ENCODE measurements at places on chromosomes 2 and 18.

DNA sequence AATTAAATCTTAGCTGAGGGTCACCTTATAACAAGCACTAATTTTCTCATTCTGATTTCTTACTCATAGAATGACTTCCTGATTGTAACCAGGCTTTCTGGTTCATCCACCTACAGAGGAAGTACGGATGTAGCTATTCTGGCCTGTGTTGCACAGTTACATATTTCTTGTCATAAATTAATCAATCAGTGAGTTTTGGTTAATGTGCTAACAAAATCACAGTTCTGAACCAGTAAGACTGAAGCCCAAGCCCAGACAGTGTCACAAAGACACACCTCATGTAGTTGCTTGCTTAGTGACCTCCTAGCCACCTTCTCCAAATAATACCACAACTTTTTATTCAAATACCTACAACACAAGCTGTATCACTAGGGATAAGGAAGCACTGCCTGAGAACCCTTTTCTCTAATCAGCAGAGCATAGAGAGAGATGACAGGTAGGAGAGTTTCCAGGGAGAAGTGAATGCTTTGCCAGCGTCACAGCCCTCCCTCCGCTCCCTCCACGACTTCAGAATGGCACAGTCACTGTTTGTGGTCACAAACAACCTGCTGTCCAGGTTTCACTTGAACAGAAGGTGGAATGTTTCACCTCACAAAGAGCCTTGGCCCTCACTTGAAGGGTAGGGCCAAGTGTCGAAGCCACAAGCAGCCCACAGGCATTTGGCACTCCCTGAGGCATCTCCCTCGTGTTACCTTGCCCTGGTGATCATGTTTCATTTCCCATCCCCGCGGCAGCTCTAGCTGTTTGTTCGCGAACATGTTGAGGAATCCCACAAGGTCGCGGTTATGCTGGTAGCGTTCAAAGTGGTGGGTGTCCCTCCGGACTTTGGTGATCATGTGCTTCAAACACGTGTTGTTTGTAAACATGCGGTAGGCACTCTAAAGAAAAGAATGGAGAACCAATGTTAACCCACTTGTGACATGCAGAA is 120.8 kb upstream of the STK17B start:
- DNase-seq: peak; percentile 17

GRCh38 chr2:143916781-143917180 is 603.1 kb downstream of the ZEB2 start:
- DNase-seq: no peak

- DNase-seq: no peak
Observed at GRCh38 chr2:151306621-151307020, 17.2 kb upstream of the NMI start.

DNA sequence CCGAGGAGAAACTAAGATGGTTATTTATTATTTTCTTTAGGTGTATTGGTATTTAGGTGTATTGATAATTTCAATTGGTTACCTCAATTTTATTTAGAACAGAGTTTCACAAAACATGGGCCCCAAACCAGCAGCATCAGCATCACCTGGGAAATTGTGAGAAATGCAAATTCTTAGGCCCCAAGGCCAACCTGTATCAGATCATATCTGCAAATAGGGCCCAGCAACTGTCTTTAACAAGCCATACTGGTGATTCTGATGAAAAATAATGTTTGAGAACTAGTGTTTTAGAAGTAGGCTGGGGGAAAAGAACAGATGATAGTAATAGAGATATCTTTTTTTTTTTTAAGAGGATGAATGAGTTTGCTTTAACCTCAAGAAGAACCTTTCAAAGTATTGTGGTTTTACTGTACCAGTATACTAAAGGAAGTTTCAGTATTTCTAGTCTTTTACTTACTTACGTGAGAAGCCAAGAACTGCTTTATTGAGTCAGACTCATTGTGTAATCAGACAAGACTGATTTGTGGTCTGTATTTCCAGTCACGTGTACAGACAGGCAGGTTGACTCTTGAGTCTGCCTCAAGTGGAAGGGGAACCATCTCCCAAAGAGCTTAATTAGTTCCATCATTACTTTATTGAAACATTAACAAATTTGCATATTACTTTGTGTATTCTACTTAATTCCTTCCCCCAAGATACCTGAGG is 60.4 kb upstream of the GAREM1 start:
- no peak for DNase-seq

- DNase-seq: peak; percentile 16
Observed at GRCh38 chr2:71306762-71307161, 24.8 kb upstream of the ZNF638 start.

GRCh38 chr2:91974401-91975129 is 2896.7 kb upstream of the TEKT4 start:
- no peak for DNase-seq

GRCh38 chr2:88770016-88770415 is 78.5 kb downstream of the RPIA start:
- no peak for DNase-seq

GRCh38 chr2:20103530-20103929 is 52.1 kb upstream of the LAPTM4A start:
- DNase-seq: no peak

DNA sequence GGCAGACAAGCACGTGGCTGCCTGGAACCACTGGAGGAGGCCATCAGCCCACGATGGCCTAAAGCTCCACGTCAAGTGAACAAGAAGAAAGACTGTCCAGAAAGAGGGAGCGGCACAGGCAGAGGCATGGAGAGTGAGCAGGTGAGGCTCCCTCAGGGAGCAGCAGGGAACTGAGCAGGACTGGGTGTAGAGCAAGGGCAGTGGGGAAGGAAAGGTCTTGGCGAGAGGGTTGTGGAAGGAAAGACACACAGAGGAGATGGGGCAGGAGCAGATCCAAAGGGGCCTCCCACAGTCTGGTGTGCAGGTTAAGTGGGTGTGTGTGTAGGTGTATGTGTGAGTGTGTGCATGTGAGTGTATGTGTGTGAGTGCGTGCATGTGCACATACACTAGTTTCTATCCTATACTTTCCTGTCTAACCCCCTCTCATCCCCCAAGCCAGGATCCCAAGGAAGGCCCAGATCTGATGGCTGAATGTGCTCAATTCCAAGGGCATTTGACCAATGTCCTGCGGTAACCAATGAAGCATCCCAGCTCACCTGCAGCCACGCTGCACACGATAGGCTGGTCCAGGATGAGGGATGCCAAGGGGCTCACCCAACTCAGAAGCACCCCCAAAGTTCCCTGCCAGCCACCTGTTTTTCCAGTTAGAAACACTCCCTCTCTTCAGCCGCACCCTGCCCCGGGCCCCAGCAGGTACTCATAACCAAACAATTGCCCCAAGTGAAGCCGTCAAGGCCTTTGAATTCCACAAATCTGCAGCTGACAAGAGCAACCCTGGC is 262.5 kb upstream of the RAB6C start:
- no peak for DNase-seq

DNA sequence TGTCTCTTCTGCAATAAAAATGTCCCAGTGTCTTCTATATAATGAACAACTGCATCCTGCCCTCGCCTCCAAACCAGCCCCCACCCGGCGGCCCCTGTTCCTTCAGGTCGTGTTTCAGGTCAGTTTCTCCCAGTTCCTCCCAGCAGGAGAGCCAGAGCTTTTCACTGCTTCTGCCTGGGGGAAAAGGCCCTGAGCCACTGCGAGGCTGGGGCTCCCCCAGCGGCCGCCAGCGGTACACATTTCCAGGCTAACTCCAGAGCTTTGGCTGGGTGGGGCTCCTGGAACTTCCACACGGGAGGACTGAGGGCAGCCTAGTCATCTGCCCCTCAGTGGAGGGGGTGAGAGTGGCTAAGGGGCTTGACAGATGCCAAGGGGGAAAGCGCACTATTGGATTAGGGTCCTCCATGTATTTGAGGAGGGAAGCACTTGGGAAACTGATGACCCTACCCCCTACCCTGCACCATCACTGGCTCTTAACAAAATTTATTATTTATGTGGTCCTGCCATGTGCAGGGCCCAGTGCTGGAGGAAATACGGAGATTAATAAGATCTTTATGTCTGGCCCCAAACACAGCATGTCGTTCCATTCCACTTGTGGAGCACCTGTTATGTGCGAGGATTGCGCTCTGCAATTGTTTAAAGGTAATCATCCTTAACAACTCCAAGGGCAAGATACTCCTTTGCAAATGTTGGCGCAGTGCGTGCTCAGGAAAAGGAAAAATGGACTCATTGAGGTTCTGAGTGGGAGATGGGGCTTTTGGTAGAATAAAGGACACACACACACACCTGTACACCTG is 17.3 kb upstream of the CYS1 start:
- DNase-seq: peak; percentile 93

DNA sequence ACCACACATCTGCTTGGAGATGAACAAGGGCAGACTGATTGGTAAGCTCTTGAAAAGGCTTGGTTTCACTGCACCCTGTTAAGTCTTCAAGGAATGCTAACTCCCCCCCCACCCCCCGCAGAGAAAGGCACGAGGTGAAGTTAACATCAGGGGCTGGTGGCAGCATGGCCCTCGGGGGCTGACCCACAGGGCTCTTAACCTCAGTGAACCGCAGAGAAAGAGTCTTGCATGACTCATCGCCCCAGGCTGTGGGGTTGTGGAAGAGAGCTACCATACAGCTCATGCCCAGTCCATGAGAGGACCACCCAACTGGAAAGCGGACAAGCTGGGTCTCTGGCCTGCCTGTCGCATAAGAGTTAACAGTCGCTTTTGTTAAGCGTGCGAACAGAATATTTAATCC is 10.6 kb upstream of the CEP68 start:
- peak; percentile 33 for DNase-seq

DNA sequence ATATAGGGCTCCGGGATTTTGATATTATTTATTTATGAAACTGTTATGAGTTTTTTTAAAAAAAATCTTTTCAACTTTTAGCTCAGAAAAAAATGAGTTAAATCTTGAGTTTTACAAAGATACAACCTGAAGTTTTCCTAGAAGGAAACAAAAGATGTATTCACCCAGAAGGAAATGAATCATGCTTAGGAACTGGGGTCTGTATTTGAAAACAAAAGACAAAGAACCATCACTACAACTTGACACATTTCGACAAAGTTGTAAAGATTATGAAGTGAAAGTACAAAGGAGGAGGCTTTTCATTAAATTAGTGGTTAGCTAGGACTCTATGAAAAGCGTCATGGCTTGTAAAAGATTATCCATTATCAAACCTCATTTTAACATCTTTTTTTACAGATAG is 143.3 kb downstream of the PDE1A start:
- DNase-seq: no peak

GRCh38 chr2:61367177-61367576 is 103.7 kb downstream of the USP34 start:
- no peak for DNase-seq

- DNase-seq: no peak
Observed at GRCh38 chr2:15293262-15293937, 267.7 kb downstream of the NBAS start.

DNA sequence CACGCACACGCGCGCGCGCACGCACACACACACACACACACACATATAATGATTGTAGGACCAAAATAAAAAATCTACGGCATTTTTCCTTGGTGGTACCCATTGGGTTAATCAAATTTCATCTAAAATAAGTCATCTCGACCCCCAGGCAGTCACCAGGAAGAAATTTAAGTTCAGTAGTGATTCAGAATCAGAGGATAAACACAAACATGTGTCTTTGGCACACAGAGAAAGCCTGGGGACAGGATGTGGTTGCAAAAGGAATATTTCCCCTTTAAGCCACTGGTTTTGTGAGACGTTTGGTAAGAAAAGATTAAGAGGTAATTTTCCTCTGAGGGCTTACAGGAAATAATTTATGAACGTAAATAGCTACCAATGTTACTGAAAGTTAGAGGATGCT is 171.6 kb upstream of the PIEZO2 start:
- no peak for DNase-seq

- no peak for DNase-seq
Observed at GRCh38 chr18:55780586-55781071, 192.6 kb upstream of the TCF4 start.

DNA sequence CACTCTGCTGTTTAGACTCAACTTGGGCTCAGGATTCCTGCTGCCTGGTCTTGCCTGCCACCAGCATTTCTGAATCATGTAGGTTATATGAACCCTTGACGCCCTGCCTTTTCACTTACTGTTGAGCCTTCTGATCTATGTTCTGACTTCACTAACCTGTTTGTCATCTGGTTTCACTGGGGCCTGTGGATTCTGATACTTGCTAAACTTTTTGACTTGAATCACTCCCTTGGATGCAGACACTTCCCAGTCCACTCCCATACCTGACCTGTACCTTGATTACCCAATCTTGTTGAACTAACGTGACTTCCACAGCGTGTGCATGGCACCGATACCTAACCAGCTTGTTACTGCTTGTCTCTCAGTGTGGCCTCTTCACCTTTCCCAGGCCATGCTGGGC is 35.6 kb upstream of the SPAG16 start:
- no peak for DNase-seq

All from iPS-NIHi11 (cell line).